ENCODE measurements at places on chromosomes 11 and 22. TPM values are rescaled to one million over a fixed set of nuclear protein-coding genes. Genes with fewer than 3 reads are reported as not detected.
A peak's percentile ranks its signal among the peaks of the same experiment; 100 is the strongest.

DNA sequence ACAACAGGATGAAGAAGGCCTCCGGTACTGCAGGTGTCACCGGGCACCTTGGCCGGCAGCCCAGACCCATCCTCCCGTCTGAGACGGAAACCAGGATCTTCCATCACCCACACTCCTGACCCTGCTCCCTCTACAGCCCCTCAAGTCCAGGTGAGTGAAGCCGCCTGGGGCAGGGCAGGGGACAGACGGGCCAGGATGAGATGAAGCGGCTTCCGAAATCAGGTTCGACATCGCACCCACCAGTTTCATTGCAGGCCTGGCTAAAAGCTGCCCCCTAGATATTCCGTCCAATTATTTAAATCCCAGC, 639.1 kb downstream of the TBC1D22A start:
- no peaks in the 10 kb centered on the region for H3K36me3 ChIP-seq
- peaks cover 4% of the 10 kb centered on the region for H3K27me3 ChIP-seq
- no peak for DNase-seq
- no peak overlapping the region for H3K27ac ChIP-seq
- no peaks in the 10 kb centered on the region for H3K4me1 ChIP-seq

GRCh38 chr22:36010882-36011281, 17.7 kb downstream of the RBFOX2 start:
- DNase-seq = no peak
- no peaks in the 10 kb centered on the region for H3K36me3 ChIP-seq
- H3K4me1 ChIP-seq = peaks cover 26% of the 10 kb centered on the region
- H3K4me3 ChIP-seq = no peak overlapping the region
- H3K27me3 ChIP-seq = no peaks in the 10 kb centered on the region

- no peak for DNase-seq
- no peaks in the 10 kb centered on the region for H3K36me3 ChIP-seq
- peak overlapping the region; percentile 58 for H3K27ac ChIP-seq
- H3K27me3 ChIP-seq = no peaks in the 10 kb centered on the region
Measured at GRCh38 chr22:25567251-25567675, 2.8 kb downstream of the GRK3 start.

NLRP14 gene
- total RNA-seq = 0.65 TPM

DNA sequence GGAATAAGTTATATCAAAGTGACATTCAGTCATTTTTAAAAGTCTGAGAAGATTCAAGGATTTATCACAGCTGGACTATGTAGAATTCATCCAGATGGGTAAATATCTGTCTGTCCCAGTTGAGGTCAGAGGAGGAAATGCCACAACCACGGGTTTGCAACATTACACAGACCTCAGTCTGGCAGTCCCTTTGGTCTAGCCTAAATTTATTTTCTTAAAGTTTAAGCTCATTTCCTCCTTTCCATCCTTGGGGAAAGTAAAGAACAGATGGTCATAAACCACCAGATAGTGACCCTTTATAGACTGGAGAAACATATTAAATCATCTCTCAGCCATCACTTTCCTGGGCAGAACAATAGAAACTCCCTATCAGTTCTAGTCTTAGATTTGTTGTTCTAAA, 238.4 kb upstream of the DDI1 start:
- no peak overlapping the region for H3K4me3 ChIP-seq
- DNase-seq = no peak
- no peaks in the 10 kb centered on the region for H3K4me1 ChIP-seq
- H3K27ac ChIP-seq = no peak overlapping the region

MGAT3 gene
- total RNA-seq = 11.5 TPM

GRCh38 chr11:115377882-115378296, 126.3 kb downstream of the CADM1 start:
- no peak overlapping the region for H3K4me3 ChIP-seq
- H3K27ac ChIP-seq = no peak overlapping the region
- no peaks in the 10 kb centered on the region for H3K36me3 ChIP-seq
- no peak for DNase-seq
- no peaks in the 10 kb centered on the region for H3K4me1 ChIP-seq

- H3K4me3 ChIP-seq = no peak overlapping the region
- peak overlapping the region; percentile 62 for H3K27ac ChIP-seq
- H3K27me3 ChIP-seq = no peaks in the 10 kb centered on the region
- peak; percentile 35 for DNase-seq
Measured at GRCh38 chr11:16380941-16381568, 24.7 kb upstream of the SOX6 start.

GRCh38 chr11:76772100-76772782, 10.9 kb upstream of the TSKU start:
- H3K36me3 ChIP-seq = no peaks in the 10 kb centered on the region
- DNase-seq = no peak
- peaks cover 9% of the 10 kb centered on the region for H3K4me1 ChIP-seq
- no peak overlapping the region for H3K4me3 ChIP-seq

GRCh38 chr11:76161261-76161961, 44.9 kb downstream of the WNT11 start:
- H3K27ac ChIP-seq = no peak overlapping the region
- no peak overlapping the region for H3K4me3 ChIP-seq
- no peaks in the 10 kb centered on the region for H3K36me3 ChIP-seq
- peak; percentile 86 for DNase-seq
- peaks cover 45% of the 10 kb centered on the region for H3K4me1 ChIP-seq

- no peak overlapping the region for H3K27ac ChIP-seq
- no peak for DNase-seq
- no peak overlapping the region for H3K4me3 ChIP-seq
- H3K36me3 ChIP-seq = no peaks in the 10 kb centered on the region
- peaks cover 10% of the 10 kb centered on the region for H3K27me3 ChIP-seq
Measured at GRCh38 chr22:46479046-46479445, 58.4 kb downstream of the CELSR1 start.

USP2 gene
- 16.9 TPM for total RNA-seq

MS4A15 gene
- total RNA-seq = not detected

DNA sequence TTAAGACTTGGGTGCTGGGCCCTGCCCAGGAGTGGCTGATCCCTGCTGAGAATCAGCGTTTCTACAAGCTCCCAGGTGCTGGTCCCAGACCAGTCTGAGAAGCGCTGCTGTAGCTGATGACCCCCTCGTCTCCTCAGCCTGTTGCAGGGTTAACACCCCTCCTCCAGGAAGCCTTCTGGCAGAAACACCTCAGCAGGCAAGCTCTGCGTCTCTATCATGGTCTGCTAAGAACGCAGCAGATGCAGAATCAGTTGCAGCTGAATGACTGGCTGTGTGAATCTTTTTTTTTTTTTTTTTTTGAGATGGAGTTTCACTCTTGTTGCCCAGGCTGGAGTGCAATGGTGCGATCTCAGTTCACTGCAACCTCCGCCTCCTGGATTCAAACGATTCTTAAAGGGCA, 132.5 kb downstream of the CACNA1I start:
- DNase-seq = no peak
- H3K36me3 ChIP-seq = no peaks in the 10 kb centered on the region
- H3K4me3 ChIP-seq = no peak overlapping the region
- H3K27ac ChIP-seq = no peak overlapping the region

- H3K27ac ChIP-seq = no peak overlapping the region
- H3K4me3 ChIP-seq = no peak overlapping the region
- H3K4me1 ChIP-seq = no peaks in the 10 kb centered on the region
- H3K27me3 ChIP-seq = peaks cover 7% of the 10 kb centered on the region
- no peak for DNase-seq
Measured at GRCh38 chr22:45620706-45621105, 50.9 kb upstream of the ATXN10 start.

ISX gene
- 0.07 TPM for total RNA-seq

GRCh38 chr22:19122752-19123492, 710 bp upstream of the DGCR2 start:
- H3K4me1 ChIP-seq = peaks cover 30% of the 10 kb centered on the region
- peak overlapping the region; percentile 77 for H3K4me3 ChIP-seq
- no peak for DNase-seq
- peak overlapping the region; percentile 29 for H3K27ac ChIP-seq

DNA sequence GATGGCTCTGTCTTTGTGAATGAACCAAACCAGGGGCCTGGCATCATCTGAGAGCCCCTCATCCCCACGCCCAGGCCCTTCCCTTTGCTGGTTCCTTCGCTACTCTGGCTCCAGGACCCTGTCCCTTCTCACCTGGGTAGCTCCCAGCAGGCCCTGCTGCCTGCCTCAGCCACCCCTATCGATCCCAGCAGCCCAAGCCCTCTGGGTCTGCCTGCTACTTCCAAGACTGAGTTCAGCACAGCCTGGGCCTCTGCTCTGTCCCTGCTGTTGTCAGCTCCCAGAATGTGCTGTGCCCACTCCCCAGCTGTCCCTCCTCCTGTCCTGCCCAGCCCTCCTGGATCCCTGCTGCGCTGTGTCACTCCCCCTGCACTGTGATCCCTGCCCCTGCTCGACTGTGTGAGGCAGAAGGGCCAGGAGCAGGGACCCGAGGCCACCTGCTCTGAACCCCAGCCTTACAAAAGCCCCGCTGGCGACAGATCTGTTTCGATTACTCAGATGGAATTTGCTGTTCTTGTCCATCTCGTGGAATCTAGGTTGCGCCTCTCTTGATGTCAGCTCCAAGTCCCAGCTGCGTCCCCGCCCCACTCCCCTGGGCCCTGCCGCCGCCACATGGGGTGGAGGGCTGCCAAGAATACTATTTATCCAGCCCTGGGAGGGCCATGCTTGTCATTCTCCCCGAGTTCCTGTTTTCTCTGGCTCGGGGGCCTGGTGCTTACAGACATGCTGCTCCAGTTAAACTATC, 13.0 kb downstream of the MRPL21 start:
- H3K4me1 ChIP-seq = no peaks in the 10 kb centered on the region
- H3K36me3 ChIP-seq = peaks cover 58% of the 10 kb centered on the region
- H3K27me3 ChIP-seq = no peaks in the 10 kb centered on the region
- DNase-seq = no peak
- no peak overlapping the region for H3K27ac ChIP-seq

GRK3 gene
- 7.6 TPM for total RNA-seq

GRCh38 chr22:11253000-11253511, 4274.9 kb upstream of the OR11H1 start:
- no peaks in the 10 kb centered on the region for H3K27me3 ChIP-seq
- no peak overlapping the region for H3K27ac ChIP-seq
- H3K4me1 ChIP-seq = no peaks in the 10 kb centered on the region
- DNase-seq = no peak
- H3K4me3 ChIP-seq = no peak overlapping the region
- H3K36me3 ChIP-seq = no peaks in the 10 kb centered on the region

DNA sequence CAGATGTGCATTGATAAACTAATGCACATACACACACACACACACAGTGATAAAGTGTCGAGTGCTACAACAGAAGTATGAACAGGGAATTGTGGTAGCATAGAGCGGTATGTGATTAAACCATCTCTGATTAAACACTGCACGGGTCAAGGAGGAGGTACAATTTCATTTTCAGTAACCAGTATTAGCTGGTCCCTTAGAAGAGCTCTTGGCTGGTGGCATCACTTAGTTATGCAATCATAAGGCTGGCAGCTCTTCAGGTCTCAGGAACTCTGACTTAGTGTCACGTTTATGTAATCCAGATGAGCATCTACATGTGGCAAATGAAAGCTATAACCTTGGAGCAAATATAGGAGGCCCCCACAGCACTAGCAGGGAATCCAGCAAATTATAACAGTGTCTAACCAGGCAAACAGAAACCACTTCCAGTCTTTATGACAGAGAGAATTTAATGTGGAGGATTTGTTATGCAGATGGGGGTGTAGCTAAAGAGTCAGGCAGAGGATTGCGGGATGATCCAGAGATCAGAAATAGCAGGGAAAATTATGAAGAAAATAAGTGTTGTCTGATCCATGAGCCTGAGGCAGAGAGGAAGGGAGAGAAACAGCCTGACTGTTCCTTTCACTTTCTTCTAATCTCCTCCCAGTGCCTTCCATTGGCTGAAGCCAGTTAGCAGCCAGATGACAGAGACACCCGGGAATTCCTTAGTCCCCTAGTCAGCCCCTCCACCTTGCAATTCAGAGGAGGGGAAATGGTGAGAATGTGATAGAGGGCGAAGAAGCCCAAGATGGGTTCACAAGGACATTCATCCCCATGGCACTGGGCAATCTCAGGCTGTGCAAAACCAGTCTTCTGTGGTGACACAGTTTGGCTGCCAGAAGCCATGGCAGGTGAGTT, 533.1 kb upstream of the TENM4 start:
- no peak overlapping the region for H3K27ac ChIP-seq
- no peak overlapping the region for H3K4me3 ChIP-seq
- DNase-seq = no peak
- H3K36me3 ChIP-seq = no peaks in the 10 kb centered on the region
- H3K4me1 ChIP-seq = no peaks in the 10 kb centered on the region
- no peaks in the 10 kb centered on the region for H3K27me3 ChIP-seq

RPL3 gene
- total RNA-seq = 1,960 TPM

DNA sequence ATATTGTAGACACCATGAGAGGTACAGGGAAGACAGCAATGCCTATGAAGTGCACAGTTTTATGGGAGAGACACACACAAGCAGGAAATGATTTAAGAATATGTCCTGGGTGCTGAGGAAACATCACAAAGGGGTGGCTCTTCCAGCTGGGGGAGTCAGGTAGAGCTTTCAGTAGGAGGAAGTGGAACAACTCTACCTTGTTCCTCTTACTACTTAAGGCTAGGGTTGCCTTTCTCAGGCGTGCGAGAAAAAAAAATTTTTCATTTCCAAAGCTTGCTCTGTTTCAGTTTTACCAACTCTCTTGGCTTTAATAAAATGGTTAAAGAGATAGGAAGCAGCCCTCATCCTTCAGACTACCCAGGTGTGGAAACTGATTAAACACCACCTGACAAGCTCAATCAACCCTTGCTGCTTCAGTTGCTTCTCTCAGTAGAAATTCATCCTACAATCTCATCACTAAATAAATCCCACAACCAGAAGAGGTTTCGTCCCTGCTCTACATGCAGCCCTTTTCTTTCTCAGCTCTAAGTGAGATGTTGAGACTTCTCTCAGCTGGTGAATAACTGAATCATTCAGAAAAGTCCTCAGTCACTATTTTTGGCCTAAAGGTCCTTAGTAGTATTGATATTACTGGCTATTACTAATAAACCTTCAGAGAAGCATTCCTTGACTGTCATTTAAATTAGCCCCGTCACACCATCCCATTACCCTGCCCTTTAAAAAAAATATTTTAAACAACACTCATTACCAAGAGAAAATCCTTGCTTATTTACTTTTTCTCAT, 5.9 kb downstream of the ABTB2 start:
- peaks cover 5% of the 10 kb centered on the region for H3K4me1 ChIP-seq
- H3K4me3 ChIP-seq = no peak overlapping the region
- no peak for DNase-seq
- peaks cover 30% of the 10 kb centered on the region for H3K27me3 ChIP-seq

DNA sequence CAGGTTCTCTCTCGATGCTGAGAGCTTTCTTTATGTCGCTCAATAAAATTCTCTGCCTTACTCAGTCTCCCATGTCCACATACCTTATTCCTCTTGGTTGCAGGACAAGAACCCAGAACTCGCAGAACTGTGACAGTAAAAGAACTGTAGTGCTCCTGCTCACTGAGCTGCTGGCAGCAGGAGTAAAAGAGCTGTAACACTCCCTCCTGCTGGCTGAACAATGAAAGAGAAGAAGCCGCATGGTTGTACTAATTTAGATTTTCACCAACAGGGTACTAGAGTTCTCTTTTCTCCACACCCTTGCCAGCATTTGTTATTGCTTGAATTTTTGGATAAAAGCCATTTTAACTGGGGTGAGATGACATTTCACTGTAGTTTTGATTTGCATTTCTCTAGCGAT, 433.2 kb downstream of the GUCY1A2 start:
- H3K27me3 ChIP-seq = no peaks in the 10 kb centered on the region
- no peaks in the 10 kb centered on the region for H3K4me1 ChIP-seq
- H3K27ac ChIP-seq = no peak overlapping the region
- H3K36me3 ChIP-seq = no peaks in the 10 kb centered on the region
- no peak overlapping the region for H3K4me3 ChIP-seq
- DNase-seq = no peak

GRCh38 chr22:28064920-28065319, 145.9 kb upstream of the PITPNB start:
- H3K36me3 ChIP-seq = no peaks in the 10 kb centered on the region
- no peaks in the 10 kb centered on the region for H3K27me3 ChIP-seq
- no peak overlapping the region for H3K27ac ChIP-seq
- no peaks in the 10 kb centered on the region for H3K4me1 ChIP-seq
- no peak overlapping the region for H3K4me3 ChIP-seq
